Activated CD8-positive, alpha-beta memory T cell treated with anti-CD3 and anti-CD28 coated beads, Interleukin-2, amount 50 U/mL, for 4 hours (primary cell): ENCODE measurements at places on chromosomes 13 and 19.

DNA sequence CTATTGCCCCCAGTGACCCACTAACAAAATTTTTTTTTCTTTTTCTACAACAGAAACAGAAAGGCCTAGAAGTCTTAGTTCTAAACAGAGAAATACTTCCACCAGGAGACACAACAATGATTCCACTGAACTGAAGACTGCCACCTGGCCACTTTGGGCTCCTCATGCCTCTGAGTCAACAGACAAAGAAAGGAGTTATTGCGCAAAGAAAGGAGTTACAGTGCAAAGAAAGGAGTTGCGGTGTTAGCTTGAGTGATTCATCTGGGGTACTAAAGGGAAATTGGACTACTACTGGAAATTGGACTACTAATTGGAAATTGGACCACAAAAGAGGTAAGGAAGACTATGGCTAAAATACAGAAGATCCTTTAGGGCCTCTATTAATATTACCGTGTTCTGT is 116.6 kb downstream of the PCDH17 start:
- DNase-seq, result no peak

DNA sequence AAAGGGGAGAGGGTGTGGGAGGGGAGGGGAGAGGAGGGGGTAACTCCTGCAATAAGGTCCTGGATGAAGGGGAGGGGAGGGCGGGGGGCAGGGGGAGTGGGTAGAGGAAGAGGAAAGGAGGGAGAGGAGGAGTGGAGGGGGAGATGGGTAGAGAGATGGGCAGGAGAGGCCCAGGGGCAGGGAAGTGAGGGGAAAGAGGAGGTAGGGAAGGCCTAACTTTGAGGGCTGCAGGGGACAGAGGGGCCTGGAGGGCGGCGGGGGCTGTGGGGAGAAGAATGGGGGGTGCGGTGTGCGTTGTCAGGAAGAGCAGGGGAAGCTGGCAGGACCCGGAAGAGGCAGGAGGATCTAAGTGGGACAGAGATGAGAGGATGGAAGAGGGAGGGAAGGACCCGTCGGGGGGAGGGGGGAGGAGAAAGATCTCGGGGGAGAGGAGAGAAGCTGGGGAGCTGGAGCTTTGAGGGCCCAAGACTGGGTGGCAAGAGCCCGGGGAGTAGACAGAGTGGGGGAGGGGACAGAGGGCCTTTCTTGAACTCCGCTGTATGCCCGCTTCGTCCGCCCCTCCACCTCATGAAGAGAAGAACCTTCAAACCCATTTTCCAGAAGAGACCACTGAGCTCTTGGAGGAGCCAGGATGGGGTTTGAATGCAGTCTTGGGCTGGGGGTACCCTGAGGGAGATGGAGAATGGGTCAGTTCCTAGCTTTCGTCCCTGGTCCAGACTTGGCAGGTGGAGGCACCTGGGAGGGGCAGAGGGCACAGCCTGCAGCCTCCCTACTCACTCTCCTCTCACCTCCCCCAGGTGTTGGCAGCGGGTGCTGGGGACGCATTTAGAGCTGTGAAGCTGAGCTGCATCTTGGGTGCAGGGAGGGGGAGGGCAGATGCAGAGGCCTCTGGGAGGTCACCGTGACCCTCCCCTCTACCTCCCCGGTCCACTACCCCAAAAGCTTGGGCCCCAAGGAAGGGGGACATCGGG is 778 bp upstream of the LRRC4B start:
- no peak for DNase-seq

GRCh38 chr13:34360702-34361101 is 542.8 kb downstream of the RFC3 start:
- DNase-seq, result no peak

DNA sequence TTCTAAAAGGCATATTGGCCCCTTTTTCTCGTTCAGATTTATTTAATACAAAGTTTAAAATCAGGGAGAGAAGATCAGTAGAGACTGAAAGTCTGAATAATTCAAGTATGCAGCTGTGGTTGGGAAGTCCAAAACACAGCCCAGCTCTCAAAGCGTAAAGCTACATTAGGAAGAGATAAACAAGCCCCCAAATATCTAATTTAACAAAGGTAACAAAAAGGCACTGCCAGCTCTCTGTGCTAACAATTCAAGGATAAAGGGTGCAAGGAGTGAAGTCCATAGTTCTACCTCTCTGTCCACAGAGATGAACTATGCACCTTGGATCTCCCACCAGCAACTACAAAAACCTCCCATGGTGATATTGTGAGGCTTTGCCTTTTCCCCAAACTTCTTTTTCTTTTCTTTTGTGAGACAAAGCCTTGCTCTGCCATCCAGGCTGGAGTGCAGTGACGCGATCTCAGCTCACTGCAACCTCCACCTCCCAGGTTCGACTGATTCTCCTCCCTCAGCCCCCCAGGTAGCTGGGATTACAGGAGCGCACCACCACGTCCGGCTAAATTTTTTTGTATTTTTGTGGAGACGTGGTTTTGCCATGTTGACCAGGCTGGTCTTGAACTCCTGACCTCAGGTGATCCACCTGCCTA is 104.4 kb downstream of the LHFPL6 start:
- no peak for DNase-seq

- DNase-seq, result no peak
Measured at GRCh38 chr19:13152356-13152973, 2.3 kb downstream of the IER2 start.

GRCh38 chr13:53494406-53494805 is 465.8 kb downstream of the OLFM4 start:
- DNase-seq, result no peak

- no peak for DNase-seq
Measured at GRCh38 chr19:52518646-52519045, 8.8 kb upstream of the ZNF808 start.

GRCh38 chr13:39452417-39452816 is 150.6 kb downstream of the LHFPL6 start:
- no peak for DNase-seq

DNA sequence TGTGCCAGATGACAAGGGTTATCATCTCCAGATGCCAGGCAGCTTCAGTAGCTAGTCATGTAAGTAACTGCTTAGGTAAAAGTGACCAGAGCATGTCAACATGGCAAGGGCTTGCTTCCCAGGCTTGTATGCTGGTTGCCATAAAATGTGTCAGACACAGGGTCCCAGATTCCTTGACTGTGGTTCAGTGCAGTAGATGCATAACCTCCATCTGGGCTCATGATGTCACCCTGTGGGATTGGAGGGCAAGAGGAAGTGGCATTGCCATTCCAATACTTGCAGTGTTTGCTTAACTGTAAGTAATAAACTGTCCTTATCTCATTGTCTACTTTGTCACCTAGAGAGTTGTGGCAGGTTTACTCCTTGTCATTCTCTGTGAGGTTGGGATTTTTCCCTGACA is 226.8 kb downstream of the PCDH17 start:
- DNase-seq, result no peak

- DNase-seq, result no peak
Measured at GRCh38 chr19:7393939-7394730, 45.4 kb downstream of the ARHGEF18 start.

GRCh38 chr19:39735688-39736087 is 2.1 kb downstream of the CLC start:
- no peak for DNase-seq

- DNase-seq, result no peak
Measured at GRCh38 chr19:32647361-32647760, 27.6 kb downstream of the ANKRD27 start.

DNA sequence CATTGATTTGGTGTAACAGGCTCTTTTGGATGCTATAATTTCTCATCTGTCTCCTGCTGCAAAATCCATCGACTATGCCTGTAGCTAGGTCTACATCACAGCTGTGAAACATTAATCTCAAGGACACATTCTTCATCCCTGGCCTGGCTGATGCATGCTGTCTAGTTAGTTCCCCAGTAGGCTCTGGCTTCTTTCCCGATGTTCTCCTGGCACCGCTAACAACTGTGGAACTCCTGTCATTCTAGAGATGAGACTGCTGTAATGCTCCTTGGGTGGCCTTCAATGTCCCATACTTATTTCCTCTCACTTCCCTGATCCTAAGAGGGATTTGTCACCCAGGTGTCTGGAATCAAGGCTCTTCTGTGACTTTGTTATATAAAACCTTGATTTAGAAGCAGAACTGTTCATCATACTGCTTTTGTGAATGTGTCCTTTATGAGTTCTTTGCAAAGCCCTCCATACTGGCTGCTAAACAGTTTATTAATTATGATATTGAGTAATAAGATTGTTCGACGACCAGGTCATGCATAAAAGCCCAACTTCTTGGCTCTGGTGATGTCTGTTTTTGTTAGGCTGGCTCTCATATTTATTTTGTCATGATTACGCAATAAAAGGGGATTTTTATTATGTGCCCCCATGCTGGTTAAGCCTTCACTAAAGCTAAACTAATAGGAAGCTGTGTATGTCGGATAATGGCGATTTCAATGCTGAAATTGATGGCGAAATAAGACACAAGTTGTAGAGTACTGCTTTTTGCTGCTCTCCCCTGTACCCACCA is 227.5 kb downstream of the DCT start:
- DNase-seq, result no peak

- no peak for DNase-seq
Measured at GRCh38 chr13:45107539-45107938, 12.8 kb upstream of the GTF2F2 start.

DNA sequence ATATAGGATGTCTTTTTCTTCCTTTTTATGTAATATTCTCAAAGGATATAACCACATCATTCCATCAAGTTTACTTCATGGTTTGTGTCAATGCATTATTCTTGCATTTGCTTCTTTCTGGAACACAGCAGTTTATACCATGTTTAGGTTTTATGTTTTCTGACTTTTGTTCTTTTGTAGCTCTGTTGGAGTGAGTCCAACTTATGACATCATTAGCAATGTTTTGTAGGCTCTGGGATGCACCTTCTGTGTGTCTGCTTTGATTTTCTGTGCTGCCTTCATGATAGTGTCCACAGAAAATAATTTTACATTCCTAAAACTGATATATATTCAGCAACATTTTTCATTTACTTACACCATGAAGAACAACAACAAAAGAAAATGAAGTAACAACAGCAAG is 68.9 kb downstream of the SHISA2 start:
- no peak for DNase-seq

GRCh38 chr13:100235311-100235901 is 146.5 kb downstream of the PCCA start:
- DNase-seq, result no peak

- DNase-seq, result no peak
Measured at GRCh38 chr13:108193806-108194205, 21.5 kb downstream of the LIG4 start.

DNA sequence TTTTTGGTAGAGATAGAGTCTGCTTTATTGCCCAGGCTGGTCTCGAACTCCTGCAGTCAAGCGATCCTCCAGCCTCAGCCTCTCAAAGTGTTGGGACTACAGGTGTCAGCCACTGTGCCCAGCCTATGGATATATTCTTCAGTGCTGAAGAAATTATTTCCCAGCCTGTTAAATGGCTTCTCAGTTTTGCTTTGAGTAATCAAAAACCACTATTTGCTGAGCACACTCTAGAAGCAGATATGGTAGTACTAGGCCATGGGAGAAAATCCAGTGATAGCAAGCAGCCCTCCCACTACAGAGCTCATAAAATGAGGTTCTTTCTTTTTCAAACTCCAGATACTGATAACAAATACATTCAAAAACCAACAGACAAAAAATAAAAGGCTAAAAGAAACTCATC is 80.6 kb upstream of the CLDN10 start:
- no peak for DNase-seq

GRCh38 chr19:2616741-2617392 is 85.6 kb downstream of the GNG7 start:
- DNase-seq, result no peak

GRCh38 chr13:99083981-99084380 is 106.1 kb upstream of the DOCK9 start:
- no peak for DNase-seq

- no peak for DNase-seq
Measured at GRCh38 chr13:25978961-25979360, 72.9 kb downstream of the SHISA2 start.

DNA sequence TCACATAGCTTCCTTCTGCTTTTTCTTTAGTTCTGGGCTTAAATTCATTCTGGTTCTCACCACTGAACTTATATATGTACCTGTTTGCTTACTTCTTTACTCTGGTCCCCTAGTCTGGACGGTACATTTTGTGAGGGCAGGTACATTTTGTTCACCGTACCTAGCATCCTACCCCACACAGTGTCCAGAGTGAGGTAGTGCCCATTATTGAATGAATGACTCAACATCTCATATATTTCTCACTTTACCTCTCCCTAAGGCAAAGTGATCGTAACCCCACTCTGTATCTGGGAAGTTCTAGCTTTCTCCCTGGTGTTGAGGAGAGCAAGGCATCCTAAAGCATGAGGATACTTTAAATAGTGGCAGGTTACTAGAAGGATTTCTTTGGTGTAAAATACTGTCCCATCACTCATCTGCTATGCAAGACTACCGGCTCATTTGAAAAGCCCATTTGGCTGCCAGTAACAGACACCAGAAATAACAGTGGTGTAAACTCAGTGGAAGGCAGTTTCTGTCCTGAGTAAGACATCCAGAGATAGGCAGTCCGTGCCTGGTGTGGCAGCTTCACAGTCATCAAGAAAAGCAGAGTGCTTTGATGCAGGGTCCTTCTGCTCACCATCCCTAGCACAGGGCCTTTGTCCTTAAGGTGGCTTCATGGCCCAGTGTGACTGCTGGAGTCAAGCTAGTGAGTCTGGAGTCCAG is 111.8 kb downstream of the SIPA1L3 start:
- no peak for DNase-seq

- DNase-seq, result no peak
Measured at GRCh38 chr13:40287428-40287827, 379.0 kb downstream of the FOXO1 start.

- no peak for DNase-seq
Measured at GRCh38 chr19:16016226-16017137, 59.8 kb upstream of the TPM4 start.

DNA sequence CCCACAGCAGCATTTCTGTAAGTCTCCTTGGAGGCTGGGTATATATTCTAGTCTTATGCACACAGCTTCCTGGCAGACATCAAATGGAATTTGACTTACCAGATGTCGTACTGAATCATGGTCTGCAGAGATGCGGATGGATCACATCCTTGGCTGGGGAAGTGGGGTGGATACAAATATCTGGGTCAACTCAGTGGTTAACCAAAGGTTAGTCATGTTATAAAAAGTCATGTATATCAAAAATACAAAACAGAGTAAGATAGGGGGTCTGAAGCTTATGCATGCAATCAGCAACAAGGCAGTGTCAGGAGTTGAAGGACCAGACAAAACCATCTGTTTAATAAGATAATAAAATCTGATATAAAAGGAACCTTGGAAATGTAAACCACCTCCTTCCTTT is 61.9 kb downstream of the WASF3 start:
- DNase-seq, result no peak

DNA sequence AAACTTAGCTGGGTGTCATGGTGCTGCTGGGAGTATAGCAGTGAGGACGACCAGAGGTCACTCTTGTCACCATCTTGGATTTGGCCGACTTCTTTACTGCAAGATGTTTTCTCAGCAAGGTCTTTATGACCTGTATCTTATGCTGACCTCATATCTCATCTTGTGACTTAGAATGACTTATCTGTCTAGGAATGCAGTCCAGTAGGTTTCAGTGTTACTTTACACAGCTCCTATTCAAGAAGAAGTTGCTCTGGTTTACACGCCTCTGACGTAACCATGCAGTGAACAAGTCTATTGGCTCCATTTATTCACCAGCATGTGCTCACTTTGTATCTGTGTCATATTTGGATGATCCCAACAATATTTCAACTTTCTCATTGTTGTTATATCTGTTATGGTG is 26.7 kb downstream of the ZNF850 start:
- no peak for DNase-seq

GRCh38 chr13:30396434-30397075 is 25.7 kb upstream of the UBE2L5 start:
- no peak for DNase-seq
